Mesenteric fat pad (tissue), 1 donor: ENCODE measurements at places on chromosomes 12 and 14. TPM values are rescaled to one million over a fixed set of nuclear protein-coding genes. Genes with fewer than 3 reads are reported as not detected.

Gene GLIPR1L2
- 1.1 TPM for total RNA-seq

Gene SLC5A8
- not detected for total RNA-seq

Gene LMNTD1
- total RNA-seq, result not detected

Gene CD69
- total RNA-seq, result 11.9 TPM

Gene ALG10B
- 4.6 TPM for total RNA-seq

Gene ANO2
- total RNA-seq, result 34.6 TPM

Gene ATG14
- total RNA-seq, result 8.1 TPM

- DNase-seq, result no peak
These were observed 23.1 kb downstream of the ASB2 start for GRCh38 chr14:93953263-93953662.

DNA sequence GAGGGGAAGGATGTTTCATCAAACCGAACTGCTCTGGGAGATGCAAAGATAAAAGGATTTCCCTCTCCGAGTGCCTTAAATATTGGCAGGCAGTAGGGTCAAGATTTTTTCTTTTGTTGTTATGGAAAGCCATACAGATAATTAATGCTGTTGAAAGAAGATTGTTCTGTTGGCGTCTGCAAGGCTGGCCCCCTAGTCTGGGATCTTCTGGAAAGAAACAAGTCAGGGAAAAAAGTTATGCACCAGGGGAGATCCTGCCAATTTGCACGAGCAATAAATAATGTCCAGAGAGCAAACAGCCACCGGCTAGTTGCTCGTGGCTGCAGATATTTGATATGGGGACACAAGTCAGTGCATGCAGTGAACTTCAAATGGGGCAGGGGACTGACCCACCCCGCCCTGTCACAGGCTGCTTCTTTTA, 202.1 kb upstream of the MYL2 start:
- no peak for DNase-seq

DNA sequence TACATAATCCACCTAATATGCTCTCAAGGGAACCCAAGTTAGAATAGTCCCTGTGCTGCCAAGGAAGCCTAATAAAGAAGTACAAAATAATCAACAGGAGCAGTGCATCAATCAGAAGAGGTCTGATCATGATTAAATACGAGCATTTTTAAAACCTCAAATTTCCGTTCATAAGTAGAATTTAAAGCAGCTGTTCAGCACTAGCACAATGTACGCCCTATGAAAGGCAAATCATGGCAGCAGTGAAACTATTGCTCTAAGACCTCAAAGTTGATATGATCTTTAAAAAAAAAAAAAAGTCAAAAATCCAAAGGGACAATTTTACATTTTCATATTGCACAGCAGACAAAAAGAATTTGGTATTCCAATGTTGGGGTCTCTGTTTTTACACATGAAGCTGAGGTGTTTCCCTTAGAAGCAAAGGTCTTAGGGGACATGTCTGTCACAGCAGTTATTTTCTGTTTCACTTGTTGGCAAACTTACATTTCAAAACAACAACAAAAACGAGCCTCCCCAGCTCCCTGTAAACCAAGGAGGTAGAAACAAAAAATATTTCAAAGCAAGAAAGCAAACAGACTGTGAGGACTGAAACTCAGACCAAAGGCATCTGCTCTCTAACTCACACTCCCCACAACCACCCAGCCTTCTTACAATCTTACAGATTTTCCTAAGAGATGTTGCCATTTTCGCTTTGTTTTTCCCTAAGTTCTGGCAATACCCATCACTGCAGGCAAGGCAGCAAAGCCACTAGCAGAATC, 28.2 kb downstream of the SOX5 start:
- no peak for DNase-seq

GRCh38 chr12:112121780-112122565, 3.4 kb upstream of the TRAFD1 start:
- peak; percentile 86 for DNase-seq

DNA sequence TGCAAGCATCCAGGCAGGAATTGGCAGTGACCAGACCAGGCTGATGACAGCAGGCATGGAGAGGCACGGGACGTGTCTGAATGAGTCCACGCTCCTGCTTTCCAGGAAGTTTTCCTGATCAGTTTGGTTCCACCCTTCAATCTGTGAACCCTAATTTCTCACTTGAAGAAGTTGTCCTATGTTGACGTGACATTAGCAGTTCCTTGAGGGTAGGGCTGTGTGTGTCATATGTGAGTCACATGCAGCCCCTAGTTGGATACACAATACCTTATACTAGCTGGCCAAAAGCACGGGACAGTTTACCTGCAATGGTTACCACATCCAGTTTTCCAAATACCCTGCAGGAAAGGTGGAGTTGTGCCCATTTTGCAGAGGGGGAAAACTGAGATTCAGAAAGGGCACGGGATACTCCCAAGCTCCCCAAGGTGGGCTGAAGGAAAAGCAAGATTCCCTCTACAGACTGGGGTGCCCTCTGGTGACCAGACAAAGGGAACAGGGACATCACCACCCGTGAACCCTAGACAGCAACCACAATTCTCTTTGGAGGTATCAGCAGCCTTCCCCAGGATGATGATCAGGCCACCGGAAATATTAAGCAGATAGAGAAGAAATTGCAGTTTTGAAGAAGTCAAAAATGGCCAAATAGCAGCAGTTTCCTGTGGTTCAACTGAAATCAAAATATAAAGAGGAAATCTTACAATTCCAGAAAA, 194.5 kb downstream of the PHETA1 start:
- DNase-seq, result no peak

DNA sequence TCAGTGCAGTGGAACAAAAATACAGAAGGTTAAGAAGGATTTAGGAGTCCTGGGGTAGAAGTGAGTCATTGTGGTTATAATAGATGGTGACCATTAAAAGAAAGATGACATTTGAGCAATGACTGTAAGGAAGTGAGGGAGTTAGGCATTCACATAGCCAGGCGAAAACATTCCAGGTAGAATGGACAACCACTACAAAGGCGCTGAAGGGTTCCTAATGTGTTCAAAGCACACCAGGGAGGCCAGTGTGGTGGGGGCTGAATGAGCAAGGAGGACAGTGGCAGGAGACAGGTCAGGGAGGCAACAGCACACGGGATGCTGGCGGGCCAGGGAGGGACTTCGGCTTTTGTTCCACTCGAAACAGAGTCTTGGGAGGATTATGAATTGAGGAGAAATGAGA, 129.9 kb downstream of the NPAS3 start:
- DNase-seq, result no peak

DNA sequence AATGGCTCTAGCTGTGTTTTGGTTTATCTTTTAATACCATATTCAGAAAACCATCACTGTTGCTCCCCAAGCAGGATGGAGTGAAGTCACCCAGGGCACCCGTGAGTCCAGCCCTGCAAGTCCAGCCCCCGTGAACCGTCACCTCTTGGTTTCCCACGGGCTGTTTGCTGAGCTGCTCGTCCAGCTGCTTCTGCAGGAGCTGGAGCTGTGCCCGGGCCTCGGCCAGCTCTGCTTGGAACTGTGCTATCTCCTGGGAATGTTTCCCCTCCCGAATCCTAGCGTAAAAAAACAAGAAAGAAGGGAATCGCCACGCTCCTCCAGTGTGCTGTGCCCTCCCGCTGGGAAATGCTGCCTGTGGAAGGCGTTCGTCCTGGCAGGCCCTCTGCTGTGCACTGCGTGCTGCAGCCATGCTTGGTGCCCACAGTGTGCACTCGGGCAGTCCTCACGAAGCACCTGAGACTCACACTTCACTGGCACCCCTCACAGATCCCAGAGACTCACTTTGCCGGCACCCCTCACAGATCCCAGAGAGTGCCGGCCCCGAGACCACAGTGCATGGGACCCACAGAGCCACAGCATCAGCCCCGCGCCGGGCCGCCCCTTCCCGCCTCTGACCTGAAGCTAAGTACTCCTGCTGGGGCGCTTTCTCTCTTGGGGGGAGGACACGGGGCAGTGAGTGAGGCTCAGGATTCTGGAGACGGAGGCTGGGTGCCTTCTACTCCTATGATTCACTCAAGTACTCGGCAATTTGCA, 15.4 kb upstream of the ANKLE2 start:
- no peak for DNase-seq

DNA sequence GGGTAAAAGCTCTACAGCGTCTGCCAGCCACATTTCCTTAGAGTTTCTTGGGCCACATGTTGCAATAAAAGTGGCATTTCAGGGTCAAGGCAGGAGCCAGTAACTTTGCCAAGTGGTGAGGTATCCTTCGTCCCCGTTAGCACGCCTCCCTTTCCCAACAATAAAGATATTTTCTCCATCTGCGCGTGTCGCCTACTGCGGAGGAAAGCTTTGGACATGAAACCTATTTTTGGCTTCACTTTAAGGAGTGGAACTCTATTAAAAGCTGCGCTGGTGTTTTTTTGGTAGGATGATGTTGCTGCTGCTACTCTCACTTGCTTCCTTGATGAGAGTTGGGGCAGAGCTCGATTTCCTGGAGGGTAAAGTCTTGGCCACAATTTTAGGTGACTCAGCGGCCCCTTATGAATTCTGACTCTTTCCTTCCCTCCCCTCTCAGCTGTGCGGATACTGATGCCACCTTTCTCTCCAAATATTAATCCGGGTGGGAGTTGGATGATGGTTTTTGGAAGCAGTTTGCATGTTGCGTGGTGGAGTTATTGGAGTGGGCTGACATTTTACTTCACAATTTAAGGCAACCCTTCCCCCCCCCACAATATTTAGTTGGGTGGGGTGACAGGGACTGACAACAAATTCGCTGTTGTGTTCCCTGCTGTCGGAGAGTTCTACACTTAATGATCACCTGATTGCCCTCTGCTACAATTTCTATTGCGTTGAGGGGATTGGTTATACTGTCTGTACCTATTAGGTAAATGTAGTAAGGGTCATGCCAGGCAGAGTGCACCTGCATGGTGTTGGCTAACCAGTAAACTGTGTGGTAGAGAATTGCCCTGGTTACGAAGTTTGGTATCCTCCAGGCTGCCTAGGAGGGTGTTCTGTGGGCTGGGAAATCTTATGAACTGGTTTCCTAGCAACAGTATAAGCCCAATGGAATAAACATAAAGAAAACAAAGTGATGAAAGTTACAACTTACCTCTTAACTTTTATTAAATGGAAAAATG, 1.1 kb downstream of the CCDC91 start:
- DNase-seq, result no peak

GRCh38 chr14:99479906-99480869, at the start of gene SETD3:
Gene SETD3, minus strand, starts transcription at chr14:99480859. Its CDS starts 15,054 bp downstream, at chr14:99465805.
- DNase-seq, result no peak

DNA sequence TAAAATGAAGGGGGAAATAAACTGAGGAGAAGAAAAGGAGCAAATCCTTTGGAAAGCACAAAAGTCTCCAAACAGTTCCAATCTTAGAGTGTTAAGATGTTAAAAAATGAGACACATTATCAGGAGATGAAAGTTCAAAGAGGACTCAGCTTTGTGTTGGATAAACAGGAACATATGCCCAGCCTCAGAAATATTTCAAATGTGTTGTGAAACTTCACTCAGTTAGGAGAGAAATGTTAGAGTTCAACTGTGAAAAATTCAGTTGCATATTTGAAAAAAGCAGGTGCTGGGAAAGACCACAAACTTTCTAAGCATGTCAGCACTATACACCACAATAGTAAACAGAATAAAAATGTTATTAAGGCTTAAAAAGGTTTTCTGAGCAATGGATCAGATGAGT, 136.8 kb upstream of the PRKD1 start:
- no peak for DNase-seq

GRCh38 chr14:76086636-76087035, 65.1 kb upstream of the GPATCH2L start:
- no peak for DNase-seq

DNA sequence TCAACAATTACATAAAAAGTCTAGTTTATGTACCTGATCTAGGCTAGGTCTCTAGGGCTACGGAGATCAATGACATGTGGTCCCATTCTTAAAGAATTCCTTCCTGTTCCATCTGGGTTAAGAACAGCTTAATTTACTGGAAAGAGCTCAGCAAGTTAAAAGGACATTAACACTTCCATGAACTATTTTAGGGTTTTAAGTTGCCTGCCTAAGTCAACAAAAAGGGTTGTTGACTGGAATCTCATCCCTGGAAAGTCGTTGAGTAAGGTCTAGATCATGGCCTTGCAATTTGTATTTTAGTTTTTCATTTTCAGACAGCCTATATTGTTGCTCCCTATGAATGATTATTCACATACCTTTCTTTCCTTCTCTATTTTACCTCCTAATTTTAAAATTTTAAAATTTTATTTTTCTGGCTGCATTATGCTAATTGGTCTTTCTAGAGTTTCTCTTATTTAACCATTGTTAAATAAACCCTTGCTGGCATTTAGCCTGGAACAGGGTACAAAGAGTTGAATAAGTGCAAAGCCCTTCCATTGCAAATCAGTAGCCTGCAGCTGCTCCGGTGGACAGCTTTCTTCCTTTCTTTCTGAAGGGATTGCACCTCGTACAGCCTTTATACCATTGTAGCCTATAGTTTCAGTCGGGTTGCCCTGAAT, 66.3 kb downstream of the VRK1 start:
- no peak for DNase-seq

DNA sequence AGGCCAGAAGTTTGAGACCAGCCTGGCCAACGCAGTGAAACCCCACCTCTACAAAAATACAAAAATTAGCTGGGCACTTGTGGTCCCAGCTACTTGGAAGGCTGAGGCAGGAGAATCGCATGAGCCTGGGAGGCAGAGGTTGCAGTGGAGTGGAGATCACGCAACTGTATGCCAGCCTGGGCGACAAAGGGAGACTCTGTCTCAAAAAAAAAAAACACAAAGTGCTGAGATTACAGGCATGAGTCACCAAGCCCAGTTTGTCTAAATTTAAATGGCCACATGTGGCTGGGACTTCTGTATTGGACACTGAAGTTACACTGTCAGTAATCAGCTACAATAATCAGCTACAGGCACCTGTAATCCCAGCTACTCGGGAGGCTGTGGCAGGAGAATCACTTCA, 100.9 kb upstream of the AEBP2 start:
- no peak for DNase-seq

- no peak for DNase-seq
These were observed 24.5 kb upstream of the HECTD1 start for GRCh38 chr14:31232081-31232480.

- peak; percentile 92 for DNase-seq
These were observed 5.0 kb upstream of the MMP19 start for GRCh38 chr12:55847603-55848291.

DNA sequence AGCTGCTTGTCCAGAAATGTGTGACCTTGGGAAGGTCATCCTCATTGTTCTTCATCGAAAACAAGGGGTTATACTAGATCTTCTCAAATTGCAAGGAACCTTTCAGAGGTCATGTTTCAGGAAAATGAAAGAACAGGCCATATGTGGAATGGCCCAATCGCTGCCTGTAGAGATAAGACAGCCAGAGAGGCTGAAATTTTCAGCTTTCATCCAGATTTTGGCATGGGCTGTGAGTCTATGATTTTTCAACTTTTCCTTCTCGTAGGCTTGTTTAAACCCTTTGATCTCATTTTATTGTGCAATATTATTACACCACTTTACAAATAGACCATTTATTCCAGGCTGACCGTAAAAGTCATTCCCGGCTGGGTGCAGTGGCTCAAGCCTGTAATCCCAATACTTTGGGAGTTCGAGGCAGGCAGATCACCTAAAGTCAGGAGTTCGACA, 17.1 kb upstream of the ATXN2 start:
- no peak for DNase-seq

GRCh38 chr12:57208631-57209282, 7.8 kb upstream of the NXPH4 start:
- DNase-seq, result no peak
